ENCODE measurements at places on chromosomes 5 and 9.

DNA sequence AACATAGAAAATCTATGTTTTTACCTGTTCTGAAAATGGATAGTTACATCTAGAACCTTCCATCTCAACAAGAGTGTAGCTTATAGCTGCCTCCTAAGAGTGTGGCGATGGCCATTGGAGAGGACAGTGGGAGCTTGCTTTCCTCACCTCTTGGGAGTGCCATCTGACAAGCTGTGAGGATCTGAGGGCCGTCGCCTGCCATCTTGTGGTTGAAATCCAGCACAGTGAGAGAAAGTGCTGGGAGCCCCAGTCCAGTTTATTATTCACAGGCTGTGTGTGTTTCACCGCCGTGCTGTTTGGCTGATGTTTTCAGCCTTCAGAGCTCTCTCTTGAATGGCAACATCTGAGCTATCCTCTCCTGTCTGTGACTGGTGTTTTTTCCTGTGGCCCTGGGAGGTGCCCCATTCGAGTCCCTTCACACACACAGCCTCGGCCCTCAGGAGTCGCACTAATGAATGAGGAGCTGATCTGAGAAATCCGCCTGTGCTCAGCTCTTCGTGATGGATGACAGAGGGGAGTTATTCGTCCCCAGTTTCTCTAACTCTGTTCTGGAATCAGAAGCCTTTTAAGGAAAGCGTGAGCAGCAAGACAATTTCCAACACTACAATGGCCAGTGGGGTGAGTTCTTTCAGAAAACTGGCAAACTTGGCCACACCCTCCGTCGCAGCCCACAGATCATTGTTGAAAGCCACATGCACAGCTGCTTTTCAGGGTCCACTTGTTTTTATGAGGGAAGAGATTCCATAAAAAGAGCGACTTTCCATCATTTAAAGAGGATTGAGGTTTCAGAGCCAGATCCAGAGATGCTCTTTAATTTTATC, 170.3 kb downstream of the PDZD2 start:
- peak; percentile 67 for DNase-seq

- DNase-seq: no peak
Measured at GRCh38 chr5:172299916-172300439, 16.4 kb upstream of the UBTD2 start.

- DNase-seq: no peak
Measured at GRCh38 chr5:126852841-126853271, 75.9 kb downstream of the LMNB1 start.

GRCh38 chr9:130196643-130197042, 24.4 kb downstream of the NCS1 start:
- no peak for DNase-seq

GRCh38 chr9:125949703-125950460, 202.7 kb downstream of the PBX3 start:
- no peak for DNase-seq

DNA sequence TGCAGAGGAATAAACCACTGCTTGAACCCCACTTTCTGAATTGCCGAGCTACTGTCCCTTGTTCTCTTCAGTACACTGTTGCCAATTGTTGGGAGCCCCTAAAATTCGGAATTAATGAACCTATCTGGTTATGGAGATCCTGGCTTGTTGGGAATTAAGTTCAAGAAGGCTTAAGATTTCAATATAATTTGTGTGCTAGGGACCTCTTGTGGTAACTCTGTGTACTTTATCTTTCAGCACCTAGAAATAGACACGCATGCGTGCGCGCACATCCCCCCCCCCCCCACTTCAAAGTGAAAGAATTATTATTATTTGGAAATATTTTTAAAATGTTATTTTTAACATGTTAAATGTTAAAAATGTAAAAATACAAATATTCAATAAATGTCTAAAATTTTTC, 53.3 kb upstream of the FAM169A start:
- DNase-seq: no peak

DNA sequence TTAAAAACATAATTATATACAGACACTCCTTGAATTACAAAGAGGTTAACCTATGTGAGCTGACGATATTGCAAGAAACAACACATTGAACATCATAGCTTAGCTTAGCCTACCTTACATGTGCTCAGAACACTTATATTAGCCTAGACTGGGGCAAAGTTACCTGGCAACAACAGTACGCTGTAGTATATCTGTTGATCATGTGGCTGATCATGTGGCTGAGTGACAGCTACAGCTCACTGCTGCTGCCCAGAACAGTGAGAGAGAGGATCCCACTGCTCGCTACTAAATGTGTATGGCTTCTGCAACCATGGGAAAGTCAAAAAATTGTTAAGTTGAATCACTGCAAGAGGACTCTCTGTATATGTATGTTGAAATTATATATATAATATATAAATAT, 169.9 kb downstream of the CDH9 start:
- DNase-seq: no peak
